ENCODE measurements at places on chromosomes 1 and 21. TPM values are rescaled to one million over a fixed set of nuclear protein-coding genes. Genes with fewer than 3 reads are reported as not detected.

- DNase-seq = no peak
These were observed 5.9 kb upstream of the BARHL2 start for GRCh38 chr1:90722874-90723589.

DNA sequence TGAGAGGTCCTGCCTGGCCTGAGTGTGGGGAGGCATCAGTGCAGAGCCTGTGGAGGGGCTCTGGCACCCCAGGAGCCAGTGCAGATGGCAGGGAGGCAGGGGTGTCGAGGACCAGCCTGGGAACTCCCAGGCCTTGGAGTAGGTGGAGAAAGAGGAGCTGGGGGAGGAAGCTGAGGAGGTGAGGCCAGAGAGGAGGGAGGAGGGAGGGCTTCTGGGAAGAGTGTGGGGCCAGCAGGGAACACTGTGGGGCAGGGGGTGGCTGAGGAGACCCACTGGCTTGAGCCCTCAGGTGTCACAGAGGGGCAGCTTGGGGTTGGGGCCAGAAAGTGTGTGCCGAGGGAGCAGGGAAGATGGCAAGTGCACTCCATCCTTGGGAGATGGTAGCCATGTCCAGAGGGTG is 3.8 kb downstream of the COQ8A start:
- no peak for DNase-seq

GRCh38 chr1:46692811-46693770 is 21.4 kb downstream of the TEX38 start:
- no peak for DNase-seq

- peak; percentile 3 for DNase-seq
These were observed 22.6 kb downstream of the ANKRD13C start for GRCh38 chr1:70331962-70332361.

Gene PTPN7
- not detected for total RNA-seq

Gene AGBL4
- total RNA-seq = not detected

DNA sequence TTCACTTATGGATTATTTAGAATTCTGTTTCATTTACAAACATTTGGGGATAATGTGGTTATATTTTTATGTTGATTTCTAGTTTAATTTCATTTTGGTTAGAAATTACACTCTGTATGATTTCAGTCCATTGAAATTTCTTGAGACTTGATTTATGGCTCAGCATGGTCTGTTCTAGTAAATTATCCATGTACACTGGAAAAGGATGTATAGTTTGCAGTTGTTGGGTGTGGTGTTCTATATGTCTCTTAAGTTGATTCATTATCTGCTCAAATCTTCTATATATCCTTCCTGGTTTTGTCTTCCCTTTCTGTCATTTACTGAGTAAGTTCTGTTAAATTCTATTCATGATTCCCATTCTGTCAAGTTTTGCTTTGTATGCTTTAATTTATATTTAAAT is 52.3 kb downstream of the RAP1A start:
- no peak for DNase-seq

Gene RHD
- total RNA-seq = not detected

GRCh38 chr21:26212220-26212619 is 41.6 kb upstream of the APP start:
- DNase-seq = no peak

- no peak for DNase-seq
These were observed 609 bp downstream of the RWDD2B start for GRCh38 chr21:29018540-29018939.

Gene MAP10
- total RNA-seq = 0.60 TPM

- no peak for DNase-seq
These were observed 22.0 kb downstream of the HHIPL2 start for GRCh38 chr1:222525951-222526350.

DNA sequence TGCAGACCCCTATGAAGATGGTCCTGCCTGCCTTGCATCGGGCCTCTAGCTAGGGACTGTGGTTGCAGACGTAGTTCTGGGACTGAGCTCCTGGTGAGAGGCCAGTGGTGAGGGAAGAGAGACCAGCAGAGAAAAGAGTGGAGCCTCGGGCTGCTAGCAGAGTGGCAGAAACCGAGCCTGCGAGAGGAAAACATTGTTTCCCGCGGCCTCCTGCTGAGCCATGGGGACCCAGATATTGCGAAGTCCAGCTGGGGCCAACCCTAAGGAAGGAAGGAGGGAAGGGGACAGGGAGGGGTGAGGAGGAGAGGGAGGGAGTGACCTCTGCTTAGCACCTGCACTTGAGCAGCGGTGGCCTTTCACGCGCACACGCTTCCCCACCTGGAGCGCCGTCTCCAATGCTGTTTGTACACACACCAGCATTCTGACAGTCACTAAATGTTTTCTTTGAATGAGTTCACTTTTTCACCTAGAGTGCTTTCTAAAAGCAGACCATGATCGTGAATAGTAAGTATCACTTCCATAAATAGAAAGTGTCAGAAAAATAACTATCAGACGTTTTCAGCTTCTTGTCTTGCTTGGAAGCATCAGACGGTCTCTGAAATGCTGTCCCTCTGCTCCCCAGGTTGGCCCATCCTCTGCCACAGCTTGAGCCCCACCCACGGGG is 2.5 kb upstream of the FNDC10 start:
- no peak for DNase-seq

DNA sequence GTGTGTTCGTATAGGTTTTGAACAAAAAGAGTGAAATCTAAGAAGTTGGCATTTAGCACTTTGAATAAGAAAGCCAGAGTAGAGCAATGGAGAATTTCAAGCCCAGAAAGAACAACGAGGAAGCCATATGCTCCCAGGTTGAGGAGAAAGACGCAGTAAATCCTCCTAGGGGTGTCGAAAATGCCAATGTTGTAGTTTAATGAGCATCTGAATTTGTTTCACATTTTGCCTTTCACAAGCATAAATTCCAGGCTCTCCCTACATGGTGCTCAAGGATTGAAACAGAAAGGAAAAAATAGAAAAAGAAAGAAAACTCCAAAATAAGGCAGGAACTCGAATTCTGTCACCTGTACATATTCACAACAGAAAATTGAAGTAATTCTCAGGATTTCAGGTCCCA is 264.7 kb upstream of the SGIP1 start:
- no peak for DNase-seq
